Osteocyte (in vitro differentiated cells): ENCODE measurements at places on chromosomes 1 and 21. TPM values are rescaled to one million over a fixed set of nuclear protein-coding genes. Genes with fewer than 3 reads are reported as not detected.
A peak's percentile ranks its signal among the peaks of the same experiment; 100 is the strongest.

The MIXL1 gene
- total RNA-seq, result 0.18 TPM in 1 of 2 replicates, not detected in the other

The CRTC2 gene
- total RNA-seq, result 29.4 and 41.9 TPM in 2 replicates

The S100A1 gene
- 1.1 TPM in 1 of 2 replicates, not detected in the other for total RNA-seq

The CHI3L1 gene
- not detected in 2 replicates for total RNA-seq

The OR2L2 gene
- 0.08 and 0.13 TPM in 2 replicates for total RNA-seq

The CA14 gene
- total RNA-seq, result not detected in 2 replicates

GRCh38 chr21:33648555-33648954 is 6.3 kb downstream of the ITSN1 start:
- no peaks in the 10 kb centered on the region for H3K36me3 ChIP-seq
- H3K4me3 ChIP-seq, result no peak overlapping the region
- H3K27ac ChIP-seq, result no peak overlapping the region
- DNase-seq, result no peak
- no peaks in the 10 kb centered on the region for H3K27me3 ChIP-seq

DNA sequence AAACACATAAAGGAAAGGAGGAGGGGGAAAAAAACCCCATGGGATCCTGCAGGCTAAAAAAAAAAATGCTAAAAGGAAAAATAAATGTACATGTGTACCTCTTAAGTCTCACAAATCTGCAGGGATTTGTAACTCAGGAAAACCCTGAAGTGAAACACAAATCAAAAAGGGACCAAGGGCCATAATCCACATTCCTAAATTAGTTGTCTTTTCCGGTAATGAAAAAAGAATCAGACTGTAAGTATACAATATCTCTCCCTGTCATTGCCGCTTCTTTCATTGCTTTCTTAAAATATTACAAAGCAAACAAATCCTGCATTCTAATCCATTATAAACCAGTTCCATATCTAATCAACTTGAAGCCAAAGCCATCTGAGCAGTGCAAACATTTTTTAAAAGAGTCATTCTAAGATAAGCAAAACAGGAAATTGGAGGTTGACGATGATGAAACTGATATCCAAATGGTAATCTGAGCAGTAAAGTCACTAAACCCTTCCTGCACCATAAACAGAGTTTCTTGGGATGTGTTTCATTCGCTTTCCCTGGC is 58.7 kb upstream of the SIM2 start:
- H3K4me3 ChIP-seq, result no peak overlapping the region
- no peak for DNase-seq
- peaks cover 20% of the 10 kb centered on the region for H3K27me3 ChIP-seq
- no peak overlapping the region for H3K27ac ChIP-seq

- H3K4me1 ChIP-seq, result peaks cover 25% of the 10 kb centered on the region
- peak; percentile 88 for DNase-seq
- peak overlapping the region; percentile 68 for H3K27ac ChIP-seq
- no peaks in the 10 kb centered on the region for H3K36me3 ChIP-seq
Measured at GRCh38 chr1:905071-905749, 18.5 kb upstream of the SAMD11 start.

- H3K4me3 ChIP-seq, result no peak overlapping the region
- DNase-seq, result no peak
- H3K4me1 ChIP-seq, result no peaks in the 10 kb centered on the region
- no peak overlapping the region for H3K27ac ChIP-seq
- H3K27me3 ChIP-seq, result no peaks in the 10 kb centered on the region
Measured at GRCh38 chr1:101044259-101044658, 18.7 kb upstream of the DPH5 start.

DNA sequence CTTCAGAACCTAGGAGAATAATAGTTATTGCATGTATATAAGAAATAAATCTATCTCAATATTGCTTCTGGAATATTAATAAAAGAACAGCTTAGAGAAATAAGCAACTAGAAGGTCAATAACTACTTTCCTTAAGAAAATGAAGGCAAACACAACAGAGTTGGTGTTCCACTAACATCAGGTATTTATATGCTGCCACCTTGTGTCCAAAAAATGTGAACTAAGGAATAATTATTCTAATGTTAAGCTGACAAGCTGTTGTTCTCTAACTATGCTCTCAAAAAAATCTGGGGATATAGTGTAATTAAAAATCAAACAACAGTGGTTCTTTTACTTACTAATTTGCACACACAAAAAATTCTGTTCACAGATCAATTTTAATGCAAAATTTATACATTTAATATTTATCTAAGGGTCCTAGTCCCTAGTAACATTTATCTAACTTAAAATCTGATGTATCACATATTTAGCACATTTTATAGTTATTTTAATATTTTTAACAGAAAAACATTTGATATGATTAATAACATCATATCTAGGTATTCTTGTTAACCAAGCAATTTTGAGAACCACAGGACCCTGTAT is 39.6 kb downstream of the UCHL5 start:
- DNase-seq, result no peak
- H3K4me1 ChIP-seq, result peaks cover 8% of the 10 kb centered on the region
- H3K27ac ChIP-seq, result no peak overlapping the region
- no peak overlapping the region for H3K4me3 ChIP-seq
- no peaks in the 10 kb centered on the region for H3K27me3 ChIP-seq
- H3K36me3 ChIP-seq, result peaks cover 8% of the 10 kb centered on the region

- peak overlapping the region; percentile 87 for H3K27ac ChIP-seq
- H3K4me3 ChIP-seq, result no peak overlapping the region
- peak; percentile 82 for DNase-seq
- no peaks in the 10 kb centered on the region for H3K36me3 ChIP-seq
- peaks cover 34% of the 10 kb centered on the region for H3K4me1 ChIP-seq
Measured at GRCh38 chr1:58755468-58755872, 28.4 kb downstream of the JUN start.

DNA sequence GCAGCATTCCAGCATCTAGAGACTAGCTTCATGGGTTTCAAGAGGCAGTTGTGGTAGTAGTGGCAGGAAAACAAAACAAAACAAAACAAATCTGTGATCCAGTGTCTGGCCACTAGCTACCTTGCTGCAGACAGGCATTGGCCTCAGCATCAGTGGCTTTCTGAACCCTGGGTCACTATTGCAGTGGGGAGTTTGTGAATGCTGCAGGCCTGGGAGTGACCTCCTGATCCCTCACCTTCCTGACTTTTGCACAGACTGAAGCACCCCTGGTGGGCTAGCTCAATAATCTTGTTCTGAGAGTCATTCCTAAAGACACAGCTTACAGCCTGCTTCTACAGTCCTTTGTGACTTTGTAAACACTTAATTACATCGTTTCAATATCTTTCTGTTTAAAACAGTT is 24.9 kb upstream of the APCS start:
- H3K27me3 ChIP-seq, result peaks cover 11% of the 10 kb centered on the region
- H3K27ac ChIP-seq, result no peak overlapping the region
- H3K4me3 ChIP-seq, result no peak overlapping the region
- peaks cover 2% of the 10 kb centered on the region for H3K4me1 ChIP-seq
- no peak for DNase-seq

DNA sequence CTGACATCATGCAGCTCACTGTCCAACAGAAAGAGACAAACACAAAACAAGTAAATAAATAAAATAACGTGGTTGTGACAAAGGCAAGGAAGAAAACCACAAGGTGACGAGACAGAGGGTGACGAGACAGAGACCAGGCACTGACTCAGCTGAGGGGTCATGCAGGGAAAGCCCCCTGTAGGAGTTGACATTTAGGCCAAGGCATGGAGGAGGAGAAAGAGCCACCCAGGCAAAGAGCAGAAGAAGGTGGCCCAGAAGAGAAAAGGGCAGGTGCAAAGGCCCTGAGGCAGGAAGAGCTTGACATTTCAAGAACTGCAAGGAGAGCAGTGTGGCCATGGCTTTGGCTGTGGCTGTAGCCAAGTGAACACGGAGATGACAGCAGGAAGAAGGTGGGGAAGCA is 65.1 kb upstream of the ID3 start:
- peaks cover 14% of the 10 kb centered on the region for H3K27me3 ChIP-seq
- DNase-seq, result no peak
- H3K27ac ChIP-seq, result no peak overlapping the region
- no peaks in the 10 kb centered on the region for H3K36me3 ChIP-seq
- no peak overlapping the region for H3K4me3 ChIP-seq

DNA sequence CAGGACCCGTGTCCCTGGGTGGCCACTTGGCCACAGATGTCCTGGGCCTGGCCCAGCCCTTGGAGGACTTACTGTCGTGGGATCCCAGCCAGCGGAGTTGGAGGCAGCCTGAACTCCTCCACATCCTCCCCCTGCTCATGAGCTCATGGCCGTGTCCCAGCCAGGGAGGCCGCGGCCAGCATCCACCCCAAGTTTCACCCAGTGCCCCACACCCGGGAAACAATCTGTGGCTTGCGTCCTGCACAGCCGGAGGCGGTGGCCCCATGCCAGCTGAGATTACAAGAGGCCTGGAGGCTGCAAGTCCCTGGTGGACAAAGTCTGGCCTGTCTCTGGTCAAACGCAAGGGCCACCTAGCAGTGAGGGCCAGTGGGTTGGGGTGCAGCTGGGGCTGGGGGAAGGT is 27.5 kb upstream of the TMEM52 start:
- H3K27me3 ChIP-seq, result peaks cover 26% of the 10 kb centered on the region
- no peaks in the 10 kb centered on the region for H3K36me3 ChIP-seq
- H3K4me3 ChIP-seq, result no peak overlapping the region
- no peak overlapping the region for H3K27ac ChIP-seq
- peaks cover 2% of the 10 kb centered on the region for H3K4me1 ChIP-seq
- DNase-seq, result no peak

DNA sequence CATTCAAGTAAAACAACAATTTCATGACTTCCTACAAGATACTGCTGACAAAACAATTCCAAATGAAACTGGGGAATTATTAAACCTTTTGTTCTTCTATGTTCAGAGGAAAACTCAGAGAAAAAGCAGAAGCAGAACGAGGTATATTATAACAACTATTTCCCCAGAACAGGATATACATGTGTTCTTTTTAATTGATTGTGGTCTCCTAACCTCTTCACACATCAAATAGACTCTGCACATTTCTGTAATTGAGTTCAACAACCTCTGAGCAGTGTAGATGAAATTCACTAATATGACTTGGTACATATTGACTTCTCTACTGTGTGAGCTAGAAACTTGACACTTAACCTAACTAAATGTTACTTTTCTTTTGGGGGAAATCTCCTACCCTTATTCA is 584.2 kb downstream of the NEGR1 start:
- H3K4me1 ChIP-seq, result no peaks in the 10 kb centered on the region
- H3K27me3 ChIP-seq, result no peaks in the 10 kb centered on the region
- H3K4me3 ChIP-seq, result no peak overlapping the region
- DNase-seq, result no peak
- no peak overlapping the region for H3K27ac ChIP-seq

DNA sequence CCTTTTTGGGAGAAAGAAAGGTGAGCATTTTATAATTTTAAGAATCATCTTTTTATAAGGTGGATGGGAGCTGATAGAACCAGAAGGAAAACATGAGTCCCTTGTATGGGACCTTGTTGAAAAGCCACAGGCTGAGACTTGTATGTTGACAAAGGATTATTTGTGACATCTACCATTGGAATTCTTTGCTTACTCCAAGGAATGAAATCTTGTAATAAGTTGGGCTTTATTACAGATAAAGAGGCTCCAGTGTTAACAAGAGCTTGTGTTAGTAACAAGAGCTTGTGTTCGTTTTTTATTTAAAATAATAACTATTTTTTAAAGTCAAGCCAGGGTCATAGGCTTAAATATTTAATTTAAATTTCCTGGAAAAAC is 201.1 kb upstream of the CHRM3 start:
- no peak overlapping the region for H3K4me3 ChIP-seq
- no peaks in the 10 kb centered on the region for H3K36me3 ChIP-seq
- H3K27me3 ChIP-seq, result no peaks in the 10 kb centered on the region
- H3K4me1 ChIP-seq, result no peaks in the 10 kb centered on the region
- DNase-seq, result no peak

GRCh38 chr1:209427277-209427676 is 156.2 kb upstream of the CAMK1G start:
- H3K27ac ChIP-seq, result no peak overlapping the region
- no peak overlapping the region for H3K4me3 ChIP-seq
- H3K27me3 ChIP-seq, result peaks cover 50% of the 10 kb centered on the region
- no peaks in the 10 kb centered on the region for H3K4me1 ChIP-seq
- no peaks in the 10 kb centered on the region for H3K36me3 ChIP-seq

DNA sequence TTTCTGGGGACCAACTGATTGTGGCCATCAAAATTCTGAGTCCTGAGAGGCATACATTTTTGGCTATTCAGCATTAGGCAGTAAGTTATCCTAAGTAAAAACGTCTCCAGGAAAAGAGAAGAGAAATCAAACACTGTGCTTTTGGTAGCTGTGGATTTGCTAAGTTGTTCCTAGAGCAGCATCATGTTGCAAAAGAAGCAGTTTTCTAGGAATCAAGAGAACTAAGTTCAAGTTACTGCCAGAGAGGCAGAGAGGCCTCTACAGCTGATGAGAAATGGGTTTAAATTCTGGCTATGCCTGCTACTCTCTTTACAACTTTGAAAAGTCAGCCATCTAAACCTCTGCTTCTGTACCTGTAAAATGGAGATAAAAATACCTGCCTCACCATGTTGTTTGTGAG is 22.8 kb downstream of the RD3 start:
- H3K27me3 ChIP-seq, result peaks cover 44% of the 10 kb centered on the region
- DNase-seq, result no peak
- no peak overlapping the region for H3K27ac ChIP-seq
- H3K4me1 ChIP-seq, result peaks cover 6% of the 10 kb centered on the region
- no peaks in the 10 kb centered on the region for H3K36me3 ChIP-seq

GRCh38 chr1:160437432-160438316 is 37.3 kb downstream of the VANGL2 start:
- no peak overlapping the region for H3K4me3 ChIP-seq
- no peaks in the 10 kb centered on the region for H3K4me1 ChIP-seq
- no peak overlapping the region for H3K27ac ChIP-seq
- no peaks in the 10 kb centered on the region for H3K36me3 ChIP-seq
- DNase-seq, result no peak

DNA sequence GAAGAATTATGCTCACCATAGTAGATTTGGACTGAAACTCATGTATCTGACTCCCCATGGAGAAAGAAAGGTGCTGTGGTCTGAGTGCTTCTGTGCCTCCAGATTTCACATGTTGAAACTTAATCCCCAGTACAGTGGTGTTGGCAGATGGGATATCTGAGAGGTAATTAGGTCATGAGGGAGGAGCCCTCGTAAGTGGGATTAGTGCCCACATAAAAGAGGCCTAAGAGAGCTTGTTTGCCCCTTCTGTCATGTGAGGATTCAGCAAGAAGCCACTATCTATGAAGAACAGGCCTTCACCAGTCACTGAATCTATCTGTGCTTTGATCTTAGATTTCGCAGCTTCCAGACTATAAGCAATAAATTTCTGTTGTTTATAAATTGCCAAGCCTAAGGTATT is 150.1 kb downstream of the PLPP3 start:
- no peak overlapping the region for H3K4me3 ChIP-seq
- peaks cover 5% of the 10 kb centered on the region for H3K4me1 ChIP-seq
- DNase-seq, result no peak
- peaks cover 2% of the 10 kb centered on the region for H3K36me3 ChIP-seq
- no peaks in the 10 kb centered on the region for H3K27me3 ChIP-seq
